ENCODE measurements at places on chromosomes 2 and 18. TPM values are rescaled to one million over a fixed set of nuclear protein-coding genes. Genes with fewer than 3 reads are reported as not detected.

Gene ARHGAP28
- not detected for total RNA-seq

Gene CHRND
- not detected for total RNA-seq

Gene FAM228A
- total RNA-seq, result not detected

DNA sequence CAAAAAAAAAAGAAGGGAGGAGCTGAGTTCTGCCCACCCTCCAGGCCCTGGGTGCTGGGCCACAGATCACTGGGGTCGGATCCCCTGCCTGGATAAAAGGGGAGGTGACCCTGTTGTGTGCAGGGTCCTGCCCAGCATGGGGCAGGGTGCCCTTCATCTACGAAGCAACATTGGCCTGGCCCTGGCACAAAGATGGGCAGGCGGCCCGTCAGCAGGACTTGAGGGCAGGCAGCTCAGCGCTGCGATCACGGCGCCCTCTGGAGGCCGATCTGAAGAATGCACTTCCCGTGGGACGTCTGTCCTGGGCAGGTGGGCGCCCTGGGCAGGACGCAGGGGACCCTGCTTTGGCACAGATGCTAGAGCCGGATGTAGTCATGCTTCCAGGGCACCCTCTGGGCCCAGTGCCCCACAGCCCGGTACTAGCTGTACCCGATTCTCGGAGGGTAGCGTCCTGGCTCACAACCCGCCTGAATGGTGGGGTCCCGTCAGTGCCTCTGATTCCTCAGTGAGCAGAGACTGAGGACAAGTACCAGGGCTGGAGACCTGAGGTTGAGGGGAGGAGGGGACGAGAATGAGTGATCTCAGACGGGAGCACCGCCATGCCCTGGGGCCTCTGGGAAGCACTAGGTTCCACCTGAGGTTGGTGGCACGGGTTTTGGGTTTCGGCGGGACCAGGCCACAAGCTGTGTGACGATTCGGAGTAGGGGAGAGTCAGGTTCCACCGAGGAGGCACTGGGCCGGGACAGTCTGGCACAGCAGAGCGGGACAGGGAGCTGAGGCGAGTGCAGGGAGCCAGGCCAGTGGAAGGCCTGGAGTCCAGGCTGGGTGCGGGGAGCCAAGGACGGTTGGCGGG, 18.0 kb downstream of the ARID5A start:
- no peaks in the 10 kb centered on the region for H3K27me3 ChIP-seq
- peak; percentile 26 for DNase-seq
- H3K4me3 ChIP-seq, result no peak overlapping the region
- no peaks in the 10 kb centered on the region for H3K36me3 ChIP-seq
- H3K4me1 ChIP-seq, result peaks cover 19% of the 10 kb centered on the region

GRCh38 chr2:235139956-235140800, 188.4 kb downstream of the SH3BP4 start:
- no peak for DNase-seq
- no peak overlapping the region for H3K27ac ChIP-seq
- H3K27me3 ChIP-seq, result no peaks in the 10 kb centered on the region
- H3K4me1 ChIP-seq, result no peaks in the 10 kb centered on the region
- H3K36me3 ChIP-seq, result no peaks in the 10 kb centered on the region
- H3K4me3 ChIP-seq, result no peak overlapping the region

Gene GNAL
- 4.6 TPM for total RNA-seq

- DNase-seq, result no peak
- peaks cover 11% of the 10 kb centered on the region for H3K4me1 ChIP-seq
- no peaks in the 10 kb centered on the region for H3K36me3 ChIP-seq
- H3K27ac ChIP-seq, result no peak overlapping the region
Measured at GRCh38 chr2:96153291-96153713, 8.1 kb upstream of the DUSP2 start.

DNA sequence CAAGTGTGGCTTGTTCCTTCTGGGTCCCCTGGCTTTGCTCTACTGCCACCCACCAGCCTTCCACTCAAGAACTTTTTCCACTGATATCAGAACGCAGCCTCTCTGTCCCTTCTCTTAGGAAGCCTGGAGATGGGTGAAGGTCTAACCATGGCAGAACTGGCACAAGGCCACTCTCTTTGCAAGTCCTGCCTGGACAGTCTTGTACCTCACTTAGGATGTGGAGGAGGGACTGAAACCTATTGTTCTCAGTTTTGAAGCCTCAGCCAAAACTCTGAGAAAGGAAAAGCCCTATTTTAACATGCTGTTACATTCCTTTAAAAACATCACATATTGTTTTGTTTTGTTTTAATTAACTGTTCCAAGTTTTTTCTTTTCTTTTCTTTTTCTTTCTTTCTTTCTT, 58.9 kb upstream of the NCOA1 start:
- H3K4me1 ChIP-seq, result no peaks in the 10 kb centered on the region
- no peak for DNase-seq
- no peak overlapping the region for H3K27ac ChIP-seq
- no peak overlapping the region for H3K4me3 ChIP-seq
- no peaks in the 10 kb centered on the region for H3K36me3 ChIP-seq

Gene ST8SIA5
- 0.54 TPM for total RNA-seq

DNA sequence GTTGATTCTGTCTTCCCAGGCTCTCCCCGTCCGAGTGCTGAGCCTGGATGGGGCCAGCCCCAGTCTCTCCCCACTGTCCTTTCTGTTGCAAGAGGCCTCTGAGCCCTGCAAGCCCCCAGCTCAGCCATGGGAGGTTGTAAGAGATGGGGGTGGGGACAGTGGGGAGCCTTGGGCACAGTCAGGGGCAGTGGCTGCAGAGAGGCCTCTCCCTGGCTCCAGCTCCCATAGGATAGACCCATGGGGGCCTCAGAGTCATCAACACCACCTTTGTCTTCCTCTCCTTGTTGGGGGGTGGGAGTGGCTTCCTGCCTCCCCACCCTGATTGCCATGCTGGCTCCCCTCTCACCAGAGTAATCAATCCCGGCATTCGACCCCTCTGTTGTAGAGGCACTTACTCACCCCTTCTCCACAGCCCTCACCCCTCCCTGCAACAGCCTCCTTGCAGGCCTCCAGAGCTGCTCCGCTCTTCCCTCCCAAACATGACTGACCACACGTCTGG, 37.5 kb upstream of the NPAS2 start:
- no peaks in the 10 kb centered on the region for H3K36me3 ChIP-seq
- no peak overlapping the region for H3K27ac ChIP-seq
- peaks cover 3% of the 10 kb centered on the region for H3K4me1 ChIP-seq
- no peak overlapping the region for H3K4me3 ChIP-seq
- no peaks in the 10 kb centered on the region for H3K27me3 ChIP-seq

- no peak for DNase-seq
- no peaks in the 10 kb centered on the region for H3K36me3 ChIP-seq
- H3K27ac ChIP-seq, result no peak overlapping the region
- no peak overlapping the region for H3K4me3 ChIP-seq
- no peaks in the 10 kb centered on the region for H3K4me1 ChIP-seq
Measured at GRCh38 chr2:12603781-12604295, 112.9 kb upstream of the TRIB2 start.

DNA sequence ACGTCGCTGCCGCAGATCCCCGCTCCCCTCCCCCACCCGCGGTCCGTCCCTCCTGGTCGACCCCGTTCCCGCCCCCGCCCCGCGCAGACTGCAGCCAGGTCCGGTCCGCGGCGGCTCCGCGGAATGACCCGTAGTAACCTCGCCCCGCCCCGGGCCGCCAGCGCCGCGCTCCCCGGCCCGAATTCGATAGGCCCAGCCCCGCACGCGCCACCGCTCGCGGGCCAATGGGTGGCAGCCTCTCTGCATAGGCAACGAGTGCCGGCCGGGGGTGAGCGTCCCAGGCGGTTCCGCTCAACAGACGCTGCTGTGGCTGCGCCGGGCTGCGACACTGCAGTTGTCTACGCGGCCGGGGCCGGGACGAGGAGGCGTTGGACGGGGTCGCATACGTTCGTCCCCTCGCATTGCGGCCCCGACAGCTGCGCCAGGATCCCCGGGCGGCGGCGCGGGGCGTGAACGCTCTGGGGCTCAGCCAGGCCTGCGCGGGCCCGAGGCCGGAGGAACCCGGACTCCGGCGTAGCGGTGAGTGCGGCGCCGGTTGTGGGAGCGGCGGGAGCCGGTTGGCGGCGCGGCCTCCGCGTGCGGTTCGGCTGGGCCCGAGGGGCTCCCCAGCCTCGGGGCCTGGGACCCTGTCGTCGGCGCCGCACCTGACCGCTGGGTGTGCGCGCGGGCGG, at the start of gene ACSL3:
Gene ACSL3 (plus strand): TSS at position 297 of the 671 bp plus-strand sequence. CDS start 47,737 bp downstream, outside the sequence.
- H3K36me3 ChIP-seq, result no peaks in the 10 kb centered on the region
- H3K4me1 ChIP-seq, result peaks cover 44% of the 10 kb centered on the region
- no peaks in the 10 kb centered on the region for H3K27me3 ChIP-seq

Gene CELF4
- not detected for total RNA-seq

Gene GAD1
- total RNA-seq, result 11.0 TPM

GRCh38 chr2:239224199-239224570, 176.6 kb downstream of the HDAC4 start:
- no peaks in the 10 kb centered on the region for H3K36me3 ChIP-seq
- DNase-seq, result no peak
- no peaks in the 10 kb centered on the region for H3K27me3 ChIP-seq
- H3K27ac ChIP-seq, result no peak overlapping the region

Gene HAAO
- total RNA-seq, result not detected

DNA sequence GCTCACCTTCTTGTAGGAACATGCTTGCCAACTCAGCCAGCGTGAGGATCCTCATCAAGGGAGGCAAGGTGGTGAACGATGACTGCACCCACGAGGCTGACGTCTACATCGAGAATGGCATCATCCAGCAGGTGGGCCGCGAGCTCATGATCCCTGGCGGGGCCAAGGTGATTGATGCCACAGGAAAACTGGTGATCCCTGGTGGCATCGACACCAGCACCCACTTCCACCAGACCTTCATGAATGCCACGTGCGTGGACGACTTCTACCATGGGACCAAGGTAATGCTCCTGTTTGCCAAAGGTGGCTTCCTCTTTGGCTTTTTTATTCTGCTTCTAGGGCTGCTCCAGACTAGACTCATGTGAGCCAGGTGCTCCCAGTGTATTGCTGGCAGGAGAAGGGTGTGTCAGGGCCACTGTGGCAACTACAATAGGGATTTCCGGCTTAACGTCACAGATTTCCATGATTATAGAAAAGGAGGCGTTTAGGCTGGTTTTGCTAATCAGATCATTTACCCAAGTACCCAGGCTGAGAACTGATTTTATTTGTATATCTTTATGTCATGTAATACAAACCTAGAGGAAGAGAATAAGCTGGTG, 50.6 kb downstream of the DPYSL5 start:
- H3K27me3 ChIP-seq, result no peaks in the 10 kb centered on the region
- peaks cover 5% of the 10 kb centered on the region for H3K4me1 ChIP-seq
- no peak overlapping the region for H3K4me3 ChIP-seq
- DNase-seq, result no peak
- H3K36me3 ChIP-seq, result no peaks in the 10 kb centered on the region

- no peaks in the 10 kb centered on the region for H3K27me3 ChIP-seq
- H3K27ac ChIP-seq, result no peak overlapping the region
Measured at GRCh38 chr2:171279983-171280790, 119.5 kb upstream of the TLK1 start.

GRCh38 chr2:197273485-197273884, 37.1 kb downstream of the ANKRD44 start:
- no peak for DNase-seq

DNA sequence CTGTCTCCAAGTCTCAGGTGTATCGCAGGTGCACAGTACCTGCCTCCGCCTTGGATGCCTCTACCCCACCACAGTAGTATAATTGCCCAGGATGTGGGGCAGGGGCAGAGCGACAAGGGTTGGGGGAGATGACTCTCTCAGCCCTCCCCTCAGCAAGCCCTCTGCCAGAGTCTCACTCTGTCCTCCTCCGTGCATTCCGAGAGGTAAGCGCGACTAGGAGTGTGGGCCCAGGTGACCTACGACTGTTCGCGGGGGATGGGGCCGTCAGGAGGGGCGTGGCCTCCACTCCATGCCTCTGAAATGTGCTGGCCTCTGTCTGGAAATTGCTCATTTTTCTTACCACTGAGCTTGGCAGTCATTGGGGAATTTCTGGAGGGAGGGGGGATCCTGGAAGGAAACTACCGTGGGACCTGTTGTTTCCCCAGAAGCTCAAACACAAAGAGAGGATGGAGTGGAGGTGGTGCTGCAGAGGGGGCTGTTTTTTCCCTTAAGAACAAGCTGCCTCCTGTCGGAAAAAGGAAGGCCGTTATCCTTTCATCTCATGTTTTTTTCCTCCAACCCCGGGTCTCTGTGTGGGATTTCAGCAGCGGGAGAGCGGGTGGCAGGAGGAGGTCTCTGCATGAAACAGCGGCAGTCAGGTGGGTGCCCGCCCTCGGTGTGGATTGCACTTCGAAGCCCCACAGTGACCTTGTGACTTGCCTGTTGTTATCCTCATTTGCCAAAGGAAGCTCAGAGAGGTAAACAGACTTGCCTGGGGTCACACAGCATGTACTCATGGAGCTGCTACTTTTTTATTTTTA, 13.0 kb upstream of the RALB start:
- no peaks in the 10 kb centered on the region for H3K27me3 ChIP-seq
- H3K27ac ChIP-seq, result peak overlapping the region; percentile 69
- peaks cover 75% of the 10 kb centered on the region for H3K4me1 ChIP-seq
- no peaks in the 10 kb centered on the region for H3K36me3 ChIP-seq
- no peak for DNase-seq

DNA sequence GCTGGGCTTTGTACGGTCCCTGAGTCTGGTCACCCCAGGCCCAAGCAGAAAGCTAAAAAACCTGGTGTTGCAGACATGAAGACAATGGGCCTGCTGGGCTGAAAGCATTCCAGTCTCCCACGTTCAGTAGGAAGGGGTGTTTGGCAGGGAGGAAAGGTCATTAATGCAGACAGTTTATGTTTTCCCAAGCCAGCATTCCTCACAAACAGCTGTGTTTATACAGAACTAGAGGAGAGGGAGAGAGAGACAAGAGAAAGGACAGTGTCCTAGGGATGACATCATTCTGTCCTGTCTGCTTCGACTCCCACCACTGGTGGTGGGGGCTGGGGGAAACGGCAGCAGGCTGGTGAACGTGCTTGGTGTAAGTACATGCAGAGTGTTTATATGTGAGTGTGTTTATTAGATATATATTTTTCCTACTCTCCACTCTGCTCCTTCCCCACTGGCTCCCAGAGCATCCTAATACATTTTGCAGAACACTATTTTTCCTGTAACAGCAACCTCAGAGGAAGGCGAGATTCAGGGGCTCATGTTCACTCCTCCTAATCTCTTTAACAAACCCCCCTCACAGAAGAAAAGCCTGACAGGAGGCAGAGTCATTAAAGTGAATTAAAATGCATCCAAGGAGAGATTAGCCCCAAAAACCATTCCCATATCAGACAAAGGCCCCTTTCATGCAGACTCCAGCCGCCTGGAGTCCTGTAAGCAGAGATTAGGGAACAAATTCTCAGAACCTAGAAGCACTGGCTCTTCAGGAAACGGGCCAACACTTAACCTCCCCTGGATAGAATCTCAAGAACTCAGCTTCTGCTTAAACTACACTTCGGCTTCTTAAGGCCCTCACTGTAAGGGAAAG, 380.4 kb downstream of the TNS1 start:
- H3K4me1 ChIP-seq, result no peaks in the 10 kb centered on the region
- no peaks in the 10 kb centered on the region for H3K36me3 ChIP-seq
- H3K27me3 ChIP-seq, result peaks cover 39% of the 10 kb centered on the region
- DNase-seq, result no peak
- no peak overlapping the region for H3K27ac ChIP-seq
- no peak overlapping the region for H3K4me3 ChIP-seq

Measured in HCT116 (cell line).